ENCODE measurements at places on chromosomes 4 and X.
A peak's percentile ranks its signal among the peaks of the same experiment; 100 is the strongest.

GRCh38 chr4:40421839-40422708, 86.9 kb downstream of the CHRNA9 start:
- no peak for DNase-seq

- no peak for DNase-seq
Observed at GRCh38 chrX:56800801-56801200, 71.8 kb downstream of the NBDY start.

GRCh38 chrX:139932073-139932900, 566 bp downstream of the ATP11C start:
- DNase-seq: peak; percentile 43

DNA sequence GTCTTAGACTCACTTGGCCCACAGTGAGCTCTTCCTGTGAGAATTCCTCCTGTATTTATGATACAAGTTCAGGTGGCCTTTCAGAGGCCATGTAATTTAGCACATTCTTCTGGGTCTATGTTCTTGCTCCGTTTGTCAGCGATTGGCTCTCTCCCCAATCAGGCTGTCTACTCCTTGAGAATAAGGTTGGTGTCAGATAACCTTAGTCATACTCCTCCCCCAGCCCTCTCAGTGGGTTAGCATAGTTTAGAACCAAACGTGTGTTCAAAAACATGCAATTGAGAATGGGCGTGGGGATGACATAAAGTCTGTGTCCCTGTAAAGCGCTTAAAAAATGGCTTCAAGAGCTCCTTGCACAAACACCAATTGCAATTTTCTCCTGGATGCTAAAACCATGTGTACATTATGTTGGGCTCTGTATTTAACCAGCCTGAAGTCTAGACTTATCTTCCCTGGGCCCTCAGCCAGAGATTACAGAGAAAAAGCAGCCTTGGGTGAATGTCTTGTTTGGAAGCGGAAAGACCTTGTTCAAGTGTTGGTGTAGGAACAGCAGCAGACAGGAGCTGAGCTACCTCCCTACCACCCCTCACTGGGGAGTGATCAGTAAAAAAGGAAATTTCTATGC, 9.9 kb upstream of the CT47C1 start:
- DNase-seq: peak; percentile 42

GRCh38 chr4:62450740-62451139, 1250.6 kb downstream of the ADGRL3 start:
- DNase-seq: no peak

DNA sequence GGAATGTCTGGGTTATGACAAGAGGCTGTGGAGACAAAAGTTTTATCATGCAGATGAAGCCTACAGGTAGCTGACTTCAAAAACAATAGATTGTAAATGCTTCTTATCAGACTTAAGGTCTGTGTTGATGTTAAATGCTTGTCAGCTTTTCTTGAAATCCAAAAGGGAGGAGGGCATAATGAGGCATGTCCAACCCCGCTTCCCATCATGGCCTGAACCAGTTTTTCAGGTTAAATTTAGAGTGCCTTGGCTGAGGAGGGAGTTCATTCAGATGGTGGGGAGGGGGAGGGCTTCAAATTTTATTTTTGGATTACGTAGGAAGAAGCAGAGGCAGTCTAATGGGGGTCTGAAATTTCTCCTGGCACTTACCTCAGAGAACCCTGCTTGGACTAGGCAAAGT, 207.7 kb upstream of the HDX start:
- DNase-seq: no peak

DNA sequence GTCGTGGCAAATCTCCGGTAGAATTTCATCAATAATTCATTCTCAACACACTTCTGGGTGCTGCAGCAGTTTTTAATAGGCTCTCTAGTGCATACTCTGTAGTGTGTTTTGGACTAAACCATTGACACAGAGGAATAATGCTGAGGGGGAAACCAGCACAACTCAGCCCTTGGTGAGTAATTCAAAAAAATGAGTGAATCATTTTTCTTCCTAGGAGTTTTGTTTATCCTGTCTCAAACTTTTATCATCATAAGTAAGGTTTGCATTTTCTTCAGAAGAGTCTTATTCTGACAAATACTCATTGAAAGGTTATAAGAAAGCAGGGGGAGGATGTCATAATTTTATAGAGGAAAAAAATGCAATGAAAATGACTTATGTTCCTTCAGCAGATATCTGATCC, 2542.7 kb downstream of the PCDH7 start:
- DNase-seq: peak; percentile 65

DNA sequence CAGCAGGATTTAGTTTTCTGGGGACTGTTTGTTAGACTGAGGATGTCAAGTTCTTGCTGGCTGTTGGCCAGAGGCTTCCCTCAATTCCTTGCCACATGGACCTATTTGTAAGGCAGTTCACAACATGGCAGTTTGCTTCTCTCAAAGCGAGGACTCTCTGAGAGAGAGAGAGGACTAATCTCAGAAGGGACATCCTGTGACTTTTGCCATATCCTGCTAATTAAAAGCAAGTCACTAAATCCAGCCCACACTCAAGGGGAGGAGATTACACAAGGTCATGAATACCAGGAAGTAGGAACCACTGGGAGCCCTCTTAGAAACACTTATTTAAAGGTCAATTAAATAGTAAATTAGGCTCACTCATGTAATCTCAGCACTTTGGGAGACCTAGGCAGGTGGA, 38.2 kb downstream of the PPP1R2C start:
- DNase-seq: no peak

- DNase-seq: peak; percentile 73
Observed at GRCh38 chrX:40085102-40085551, 12.6 kb downstream of the BCOR start.

DNA sequence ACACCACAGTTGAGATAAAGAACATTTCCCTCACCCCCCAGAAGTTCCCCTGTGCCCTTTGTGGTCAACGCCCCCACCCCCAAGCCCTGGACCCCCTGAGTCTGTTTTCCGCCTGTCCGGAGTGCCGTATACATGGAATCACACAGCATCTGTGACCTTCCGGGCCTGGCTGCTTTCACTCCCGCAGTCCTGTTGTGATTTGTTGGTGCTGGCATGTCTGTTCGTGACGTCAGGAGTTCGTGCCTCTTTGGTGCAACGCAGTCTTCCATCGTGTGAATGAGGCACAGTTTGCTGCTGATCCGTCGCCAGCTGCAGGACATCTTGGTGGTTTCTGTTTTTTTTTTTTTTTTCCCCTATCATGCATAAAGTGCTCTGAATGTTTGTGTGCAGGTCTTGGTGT, 62.1 kb downstream of the PSAPL1 start:
- DNase-seq: no peak
